ENCODE measurements at places on chromosomes 6 and 20. TPM values are rescaled to one million over a fixed set of nuclear protein-coding genes. Genes with fewer than 3 reads are reported as not detected.

The FAM209B gene
- total RNA-seq, result not detected

The ADGRB3 gene
- total RNA-seq, result 2.3 TPM

- no peak for DNase-seq
Measured at GRCh38 chr20:58822149-58822548, 28.6 kb downstream of the GNAS-AS1 start.

DNA sequence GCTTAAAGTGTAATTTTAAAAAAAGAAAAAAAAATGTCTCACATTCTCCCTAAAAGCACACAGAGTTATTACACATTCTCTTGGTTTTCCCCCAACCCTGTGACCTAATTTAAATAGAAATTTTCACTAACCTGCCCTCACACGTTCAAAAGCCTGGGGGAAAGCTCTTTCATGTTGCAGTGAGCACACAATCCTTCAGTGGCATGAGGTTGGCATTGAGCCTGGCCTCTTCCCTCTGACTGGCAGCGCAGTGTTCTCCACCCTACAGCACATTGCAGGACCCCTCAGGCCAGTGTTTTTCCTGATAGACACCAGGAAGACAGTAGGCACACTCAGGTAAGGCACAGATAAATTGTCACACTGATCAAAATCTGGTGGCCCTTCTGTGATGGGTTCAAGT is 34.1 kb downstream of the TNFRSF21 start:
- DNase-seq, result no peak

GRCh38 chr6:150887978-150888563 is 22.6 kb downstream of the MTHFD1L start:
- no peak for DNase-seq

GRCh38 chr20:56440346-56441007 is 27.9 kb upstream of the RTF2 start:
- no peak for DNase-seq

- no peak for DNase-seq
Measured at GRCh38 chr20:47455133-47456040, 46.3 kb upstream of the NCOA3 start.

DNA sequence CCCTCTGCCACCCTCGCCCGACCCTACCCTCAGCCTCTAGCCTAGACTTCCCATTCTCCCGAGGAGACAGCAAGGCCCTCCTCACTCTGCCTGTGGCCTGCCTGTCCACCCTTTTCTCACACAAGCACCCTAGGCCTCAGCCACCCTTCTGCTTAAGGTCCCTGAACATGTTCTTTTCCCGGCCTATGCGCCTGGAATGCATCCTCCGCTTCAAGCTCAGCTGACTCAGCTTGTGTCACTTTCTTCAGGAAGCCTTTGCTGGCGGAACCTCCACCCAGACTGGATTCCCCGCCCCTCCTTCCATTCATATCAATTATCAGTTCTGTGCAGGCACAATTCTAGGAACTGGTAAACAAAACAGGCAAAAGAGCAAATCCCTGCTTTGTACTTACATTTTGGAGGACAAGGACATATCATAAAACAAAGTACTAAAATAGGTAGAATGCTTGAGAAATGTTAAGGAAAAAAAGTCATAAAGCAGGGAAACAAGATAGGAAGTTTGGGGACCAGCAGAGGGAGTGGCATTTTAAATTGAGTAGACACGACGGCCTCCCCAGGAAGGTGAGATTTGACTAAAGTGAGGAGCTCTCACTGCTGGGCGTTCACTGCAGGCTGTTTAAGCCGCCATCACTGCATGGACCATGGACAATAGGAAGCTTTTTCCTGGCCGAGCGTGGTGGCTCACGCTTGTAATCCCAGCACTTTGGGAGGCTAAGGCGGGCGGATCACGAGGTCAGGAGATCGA is 17.9 kb upstream of the SNHG17 start:
- no peak for DNase-seq

DNA sequence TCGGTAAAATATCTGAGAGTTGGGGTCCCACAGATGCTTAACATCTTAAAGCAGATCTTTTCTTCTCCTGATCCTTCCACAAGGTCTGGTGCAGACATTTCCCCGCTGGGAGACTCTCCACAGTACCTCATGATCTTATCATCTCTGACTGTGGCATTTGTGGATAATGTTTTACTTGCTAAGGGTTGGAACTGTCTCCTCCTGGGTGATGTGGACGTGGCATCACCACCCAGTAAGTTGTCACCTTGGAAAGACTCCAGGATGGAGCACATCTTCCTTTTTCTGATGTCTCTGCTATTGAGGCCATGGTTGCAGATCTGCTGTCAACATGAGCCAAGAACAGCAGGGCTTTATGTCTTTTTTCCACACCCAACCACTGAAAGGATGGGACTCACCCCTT is 42.0 kb upstream of the FANCE start:
- DNase-seq, result no peak

DNA sequence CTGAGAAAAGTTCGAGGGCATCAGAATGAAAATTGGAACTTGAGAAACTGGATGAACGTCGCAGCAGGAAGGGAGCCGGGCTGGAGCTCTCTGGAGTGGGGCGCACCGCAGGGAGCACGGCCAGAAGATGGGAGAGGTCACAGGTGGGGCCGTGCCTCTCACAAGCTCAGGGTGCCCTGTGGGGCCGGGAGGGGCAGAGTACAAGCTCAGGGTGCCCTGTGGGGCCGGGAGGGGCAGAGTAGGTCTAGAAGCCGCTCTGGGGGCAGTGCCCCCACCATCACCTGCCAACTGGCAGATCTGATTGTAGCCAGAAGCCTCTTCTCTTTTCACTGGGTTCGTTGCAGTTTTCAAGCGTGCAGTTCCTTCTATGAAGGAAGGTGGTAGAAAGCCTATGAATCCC is 61.1 kb upstream of the SNX9 start:
- DNase-seq, result no peak

DNA sequence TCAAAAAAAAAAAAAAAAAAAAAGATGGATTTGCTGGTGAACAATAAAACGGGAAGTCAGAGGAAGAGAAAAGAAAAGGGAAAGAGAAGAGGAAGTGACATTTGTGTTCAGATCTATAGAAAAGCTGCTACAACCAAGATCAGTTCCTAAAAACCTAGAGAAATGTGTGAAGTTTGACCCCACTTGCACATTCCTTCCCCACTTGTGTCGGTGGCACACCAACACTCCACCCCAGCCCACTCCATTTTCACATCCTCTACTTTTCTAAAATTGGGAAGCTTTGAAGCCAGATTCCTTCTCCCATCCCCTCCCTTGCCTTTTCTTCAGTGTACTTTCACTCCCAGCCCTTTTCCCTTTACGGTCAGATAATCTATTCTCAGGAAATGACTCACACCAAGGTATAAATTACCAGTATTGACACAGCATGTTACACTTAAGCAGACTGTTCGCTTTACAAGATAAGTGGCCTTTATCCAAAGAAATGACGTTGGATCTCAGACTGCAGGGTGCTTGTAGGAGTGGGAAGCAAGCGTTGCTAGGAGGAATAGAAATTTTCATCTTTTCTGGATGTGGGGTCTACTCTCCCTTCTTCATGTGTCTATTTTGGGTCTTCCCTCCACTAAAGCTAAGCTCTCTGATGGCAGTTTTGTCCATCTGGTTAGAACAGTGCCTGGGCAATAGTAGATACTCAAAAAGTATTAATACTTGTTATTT is 92.5 kb upstream of the ADGRF1 start:
- DNase-seq, result peak; percentile 66

The PROKR2 gene
- total RNA-seq, result not detected

GRCh38 chr6:43817192-43817591 is 47.2 kb downstream of the VEGFA start:
- DNase-seq, result peak; percentile 42

- DNase-seq, result no peak
Measured at GRCh38 chr6:90537027-90537426, 49.8 kb downstream of the MAP3K7 start.

- DNase-seq, result no peak
Measured at GRCh38 chr6:44178424-44179071, 19.9 kb downstream of the CAPN11 start.

The BMP2 gene
- total RNA-seq, result 7.1 TPM

DNA sequence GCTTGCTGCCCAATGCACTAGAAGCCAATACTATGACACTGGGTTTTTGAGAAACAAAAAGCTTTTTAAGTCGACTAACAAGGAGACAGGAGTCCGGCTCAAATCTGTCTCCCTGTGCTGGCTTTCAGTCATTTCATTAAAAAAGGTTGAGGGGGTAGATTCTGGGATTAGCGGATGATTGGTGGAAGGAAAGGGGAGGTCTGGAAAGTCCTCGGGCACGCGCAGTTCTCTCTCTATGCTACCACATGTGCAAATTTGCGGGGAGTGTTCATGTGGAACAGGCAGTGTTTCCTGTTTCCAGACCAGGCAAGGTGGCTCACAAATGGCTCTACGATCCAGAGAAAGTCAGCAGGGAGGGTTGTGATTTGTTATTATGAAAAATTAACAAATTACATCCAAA is 89.1 kb upstream of the TOX2 start:
- DNase-seq, result no peak

- no peak for DNase-seq
Measured at GRCh38 chr6:3267162-3267561, 8.4 kb downstream of the PSMG4 start.

The OOEP gene
- total RNA-seq, result not detected

GRCh38 chr6:40891131-40891530 is 147.9 kb downstream of the UNC5CL start:
- DNase-seq, result no peak

DNA sequence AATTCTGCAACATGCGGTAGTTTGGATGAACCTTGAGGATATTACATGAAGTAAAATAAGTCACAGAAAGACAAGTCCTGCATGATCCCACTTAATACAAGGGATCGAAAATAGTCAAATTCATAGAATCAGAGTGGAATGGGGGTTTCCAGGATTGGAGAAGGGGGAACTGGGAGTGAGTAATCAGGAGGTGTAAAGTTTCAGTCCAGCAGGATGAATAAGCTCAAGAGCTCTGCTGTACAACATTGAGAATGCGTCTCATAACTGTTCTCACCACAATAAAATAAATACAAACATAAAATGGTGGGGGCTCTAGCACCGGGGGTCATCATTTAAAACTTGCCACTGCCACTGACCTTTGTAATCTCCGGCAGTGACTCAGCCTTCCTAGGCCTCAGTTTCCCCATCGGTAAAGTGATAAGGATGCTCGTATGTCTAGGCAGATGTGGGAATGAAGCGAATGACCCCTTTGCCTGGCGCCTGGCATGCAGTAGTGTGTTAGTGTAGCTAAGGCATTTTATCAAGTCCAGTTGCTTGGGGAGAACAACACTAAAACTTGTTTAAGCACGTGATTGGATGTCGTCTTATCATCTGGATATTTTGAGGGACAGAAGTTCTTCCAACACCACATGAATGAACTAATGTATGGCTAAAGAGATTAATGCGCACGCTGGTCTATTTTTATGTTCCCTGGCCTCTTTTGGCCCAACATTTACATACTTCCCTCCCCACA is 421.1 kb downstream of the QKI start:
- no peak for DNase-seq

The RBPJL gene
- total RNA-seq, result not detected

DNA sequence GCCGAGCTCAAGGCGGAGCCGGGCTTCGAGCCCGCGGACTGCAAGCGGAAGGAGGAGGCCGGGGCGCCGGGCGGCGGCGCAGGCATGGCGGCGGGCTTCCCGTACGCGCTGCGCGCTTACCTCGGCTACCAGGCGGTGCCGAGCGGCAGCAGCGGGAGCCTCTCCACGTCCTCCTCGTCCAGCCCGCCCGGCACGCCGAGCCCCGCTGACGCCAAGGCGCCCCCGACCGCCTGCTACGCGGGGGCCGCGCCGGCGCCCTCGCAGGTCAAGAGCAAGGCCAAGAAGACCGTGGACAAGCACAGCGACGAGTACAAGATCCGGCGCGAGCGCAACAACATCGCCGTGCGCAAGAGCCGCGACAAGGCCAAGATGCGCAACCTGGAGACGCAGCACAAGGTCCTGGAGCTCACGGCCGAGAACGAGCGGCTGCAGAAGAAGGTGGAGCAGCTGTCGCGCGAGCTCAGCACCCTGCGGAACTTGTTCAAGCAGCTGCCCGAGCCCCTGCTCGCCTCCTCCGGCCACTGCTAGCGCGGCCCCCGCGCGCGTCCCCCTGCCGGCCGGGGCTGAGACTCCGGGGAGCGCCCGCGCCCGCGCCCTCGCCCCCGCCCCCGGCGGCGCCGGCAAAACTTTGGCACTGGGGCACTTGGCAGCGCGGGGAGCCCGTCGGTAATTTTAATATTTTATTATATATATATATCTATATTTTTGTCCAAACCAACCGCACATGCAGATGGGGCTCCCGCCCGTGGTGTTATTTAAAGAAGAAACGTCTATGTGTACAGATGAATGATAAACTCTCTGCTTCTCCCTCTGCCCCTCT is 1.1 kb downstream of the CEBPB start:
- no peak for DNase-seq

The NINL gene
- 2.8 TPM for total RNA-seq

The HLA-DOB gene
- 0.58 TPM for total RNA-seq

DNA sequence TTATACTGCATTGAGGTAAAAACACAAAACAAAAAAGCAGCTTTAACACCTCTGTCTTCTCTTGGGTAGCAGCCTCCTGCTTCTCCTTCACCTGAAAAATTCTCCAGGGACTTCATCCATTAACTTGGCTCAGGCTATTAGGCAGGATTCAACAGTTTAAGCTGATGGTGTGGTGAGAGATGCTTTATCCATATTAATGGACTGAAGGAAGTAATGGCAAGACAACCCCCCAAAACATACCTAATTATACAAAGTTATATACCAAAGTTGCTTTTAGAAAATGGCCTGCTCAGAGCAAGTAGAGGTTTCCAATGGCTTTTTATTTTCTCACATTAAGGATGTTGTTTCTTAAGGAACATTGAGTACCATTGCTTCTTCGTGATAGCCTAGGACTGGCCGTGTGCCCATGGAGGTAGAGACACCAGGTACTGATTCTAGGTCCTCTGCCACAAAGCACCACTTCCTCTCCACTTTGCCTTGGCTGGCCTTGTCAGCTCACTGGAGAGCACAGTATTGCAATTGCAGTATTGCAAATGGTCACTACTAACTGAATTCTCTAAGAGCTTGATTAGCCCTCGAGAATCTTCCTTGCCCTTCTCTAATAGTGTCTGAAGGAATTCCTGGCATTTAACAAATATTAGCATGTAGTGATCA is 7.3 kb downstream of the EDN1 start:
- DNase-seq, result no peak

The LY86 gene
- not detected for total RNA-seq

- no peak for DNase-seq
Measured at GRCh38 chr6:129965096-129965495, 53.3 kb upstream of the L3MBTL3 start.

DNA sequence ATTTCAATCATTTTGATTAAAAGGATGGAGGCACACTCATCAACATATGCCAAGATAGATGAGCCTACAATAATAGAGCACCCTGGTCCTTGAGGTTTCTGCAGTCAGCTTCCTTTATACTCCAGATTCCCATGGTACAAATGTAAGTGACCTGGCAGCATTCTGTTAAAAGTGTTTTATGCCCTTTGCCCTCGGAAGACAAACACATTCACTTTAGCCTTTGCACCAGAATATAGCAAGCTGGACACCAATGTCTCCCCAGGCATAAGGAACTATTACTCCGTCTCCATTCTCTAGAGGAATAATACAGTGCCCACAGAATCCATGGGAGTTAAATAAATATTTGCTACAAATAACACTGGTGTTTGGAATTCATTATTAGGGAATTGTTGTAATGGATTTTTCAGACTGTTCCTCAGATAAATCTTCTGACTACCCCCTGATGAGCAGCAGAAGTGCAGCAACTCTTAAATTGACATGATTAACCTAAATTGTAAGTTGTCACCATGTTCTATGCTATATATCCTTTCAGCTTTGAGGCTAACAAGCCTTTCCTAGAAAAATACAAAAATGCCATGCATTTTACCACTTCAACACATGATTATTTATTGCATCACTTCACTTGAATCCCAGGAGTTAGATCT is 340.2 kb downstream of the TBC1D32 start:
- DNase-seq, result no peak

The MUCL3 gene
- total RNA-seq, result not detected

All from NCI-H460 (cell line).